ENCODE measurements at places on chromosomes 11 and 22. TPM values are rescaled to one million over a fixed set of nuclear protein-coding genes. Genes with fewer than 3 reads are reported as not detected.
A peak's percentile ranks its signal among the peaks of the same experiment; 100 is the strongest.

Gene KBTBD3
- total RNA-seq: 10.8 TPM

Gene WNT7B
- 5.4 TPM for total RNA-seq

Gene FGF19
- not detected for total RNA-seq

Gene ZC3H12C
- 14.8 TPM for total RNA-seq

Gene CRYAB
- 113 TPM for total RNA-seq

Gene CASP5
- total RNA-seq: 1.9 TPM

DNA sequence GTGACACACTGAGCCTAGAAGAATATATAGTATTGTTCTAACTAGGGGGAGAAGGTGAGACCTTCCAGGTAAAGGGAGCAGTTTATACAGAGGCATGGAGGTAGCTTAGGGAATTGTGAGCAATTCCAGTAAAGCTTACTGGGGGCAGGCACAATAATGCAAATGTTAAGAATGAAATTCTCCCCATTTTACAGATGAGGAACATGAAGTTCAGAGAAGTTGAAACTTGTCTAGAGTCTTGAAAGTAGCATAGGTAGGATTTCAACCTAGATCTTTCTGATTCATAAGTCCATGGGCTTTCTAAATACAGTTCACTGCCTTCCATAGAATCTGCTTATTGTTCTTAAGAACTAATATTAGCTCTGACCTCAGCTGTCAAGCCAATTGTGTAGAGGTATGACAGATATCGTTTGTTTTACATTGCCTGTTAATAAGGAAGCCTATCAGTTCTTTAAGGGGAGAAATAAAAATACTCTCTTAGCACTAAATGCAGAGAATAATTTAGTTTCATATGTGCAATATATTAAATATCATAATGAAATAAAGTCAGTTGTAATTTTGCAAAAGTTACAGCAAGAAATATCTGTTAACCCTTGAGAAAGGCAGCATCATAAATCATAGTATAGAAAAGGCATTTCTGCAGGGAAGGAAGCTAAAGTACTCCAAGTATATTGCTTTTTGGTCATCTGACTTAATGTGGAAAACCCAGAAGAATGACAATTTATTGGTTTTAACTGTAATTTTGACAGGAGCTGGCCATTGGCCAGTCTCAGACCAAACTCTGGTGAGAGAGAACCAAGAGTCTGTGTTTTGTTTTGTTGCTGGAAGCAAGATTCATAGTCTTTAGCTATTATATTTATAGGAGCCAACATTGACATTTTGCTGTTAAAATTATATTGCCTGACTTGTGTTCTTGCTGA, 181.8 kb downstream of the UVRAG start:
- DNase-seq: no peak

DNA sequence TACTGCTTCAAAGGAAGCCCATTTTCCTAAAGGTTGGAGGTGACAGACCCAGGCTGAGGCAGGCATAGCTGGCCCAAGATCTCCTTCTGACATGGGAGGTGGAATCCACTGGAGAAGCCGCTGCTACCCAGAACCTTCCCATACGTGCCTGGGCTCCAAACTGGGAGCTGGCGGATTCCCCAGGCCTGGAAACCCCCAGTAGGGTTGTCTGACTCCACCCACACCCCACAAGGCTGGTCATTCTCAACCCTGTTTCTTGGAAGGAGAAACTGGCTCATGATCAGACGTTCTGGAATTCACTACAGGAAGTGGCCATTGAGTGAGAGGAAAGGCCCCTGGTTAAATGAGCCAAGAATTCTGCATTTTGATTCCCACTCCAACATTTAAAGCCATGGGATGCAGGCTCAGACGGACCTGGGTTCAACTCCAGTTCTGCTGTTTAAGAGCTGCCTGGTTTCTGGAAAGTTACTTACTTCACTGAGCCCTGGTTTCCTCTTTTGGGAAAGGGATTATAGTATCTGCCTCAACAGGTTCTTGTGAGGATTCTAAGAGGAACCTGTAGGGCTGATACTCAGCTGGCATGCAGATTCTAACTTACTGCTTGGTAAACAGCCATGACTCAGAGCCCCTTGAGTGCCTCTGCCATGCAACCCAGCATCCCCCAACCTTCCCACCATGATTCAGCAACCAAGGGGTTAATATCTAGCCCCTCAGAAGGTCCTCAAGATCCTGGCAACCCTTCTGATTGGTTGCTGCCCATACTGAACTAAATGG, 19.4 kb upstream of the TSKU start:
- no peak for DNase-seq

- no peak for DNase-seq
Measured at GRCh38 chr22:38770257-38770949, 14.6 kb upstream of the SUN2 start.

DNA sequence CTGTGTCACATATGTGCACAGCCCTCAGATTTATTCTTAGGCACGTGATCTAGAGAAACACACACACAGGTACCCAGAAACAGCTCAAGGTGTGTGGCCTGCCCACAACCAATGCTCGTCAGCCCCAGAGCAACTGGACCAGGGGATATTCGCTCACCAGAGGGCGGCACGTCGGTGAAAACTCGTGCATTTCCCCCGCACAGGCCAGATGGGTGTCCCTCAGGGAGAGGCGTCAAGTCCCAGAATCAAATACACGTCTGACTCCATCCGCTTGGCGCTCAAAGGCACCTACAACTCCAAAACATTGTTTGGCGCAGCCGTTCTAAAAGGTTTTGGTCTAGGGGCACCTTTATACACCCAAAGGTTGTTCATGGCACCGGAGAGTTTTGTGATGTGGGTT, 429.0 kb downstream of the BRD1 start:
- DNase-seq: no peak

DNA sequence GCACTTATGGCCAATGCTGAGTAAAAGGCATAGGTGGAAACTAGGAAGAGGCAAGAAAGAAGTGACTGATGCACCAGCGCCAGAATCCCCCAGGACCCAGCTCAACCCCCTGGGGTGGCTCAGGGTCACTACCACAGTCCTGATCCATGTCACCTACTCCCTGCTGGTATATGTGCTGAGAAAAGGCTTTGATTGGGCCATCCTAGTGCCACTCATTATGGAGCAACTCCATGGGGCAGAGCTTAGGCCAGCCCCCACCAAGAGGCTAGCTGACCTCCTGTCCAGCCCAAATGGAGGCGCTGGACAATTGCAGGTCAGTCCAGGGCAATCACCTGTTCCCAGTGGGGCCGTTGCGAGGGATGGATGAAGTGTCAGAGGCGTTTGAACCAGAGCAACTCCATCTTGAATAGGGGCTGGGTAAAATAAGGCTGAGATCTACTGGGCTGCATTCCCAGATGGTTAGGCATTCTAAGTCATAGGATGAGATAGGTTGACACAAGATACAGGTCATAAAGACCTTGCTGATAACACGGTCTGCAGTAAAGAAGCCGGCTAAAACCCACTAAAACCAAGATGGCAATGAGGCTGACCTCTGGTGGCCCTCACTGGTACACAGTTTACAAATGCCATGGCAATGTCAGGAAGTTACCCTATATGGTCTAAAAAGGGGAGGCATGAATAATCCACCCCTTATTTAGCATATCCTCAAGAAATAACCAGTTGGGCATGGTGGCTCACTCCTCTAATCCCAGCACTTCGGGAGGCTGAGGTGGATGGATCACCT, 20.6 kb upstream of the DAGLA start:
- DNase-seq: no peak

DNA sequence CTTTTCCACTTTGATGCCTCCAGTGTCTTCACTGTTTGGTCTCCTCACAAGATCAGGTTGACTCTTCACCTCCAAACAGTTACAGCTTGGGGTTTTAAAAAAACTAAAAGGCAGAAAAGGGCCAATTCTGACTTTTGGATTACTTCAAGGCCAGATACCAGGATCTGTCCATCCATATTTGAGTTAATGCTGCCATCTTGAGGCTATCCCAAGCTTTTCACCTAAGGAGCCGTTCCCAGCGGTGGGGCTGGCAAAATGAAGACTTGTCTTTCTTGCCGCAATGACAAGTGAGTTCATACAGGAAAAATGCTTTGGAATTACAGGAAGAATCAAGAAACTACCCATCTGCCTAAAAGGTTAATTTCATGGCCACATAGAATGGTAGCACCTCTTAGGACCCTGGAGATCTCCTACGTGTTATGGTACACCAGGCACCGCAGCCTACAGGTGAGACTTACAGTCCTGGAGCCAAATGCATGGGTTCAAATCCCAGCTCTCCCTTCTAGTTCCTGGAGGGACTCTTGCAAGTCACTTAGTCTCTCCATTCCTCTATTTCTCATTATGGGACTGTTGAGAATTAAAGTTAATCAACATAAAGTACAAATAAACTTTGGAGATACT, 6.0 kb upstream of the OR5B21 start:
- no peak for DNase-seq

DNA sequence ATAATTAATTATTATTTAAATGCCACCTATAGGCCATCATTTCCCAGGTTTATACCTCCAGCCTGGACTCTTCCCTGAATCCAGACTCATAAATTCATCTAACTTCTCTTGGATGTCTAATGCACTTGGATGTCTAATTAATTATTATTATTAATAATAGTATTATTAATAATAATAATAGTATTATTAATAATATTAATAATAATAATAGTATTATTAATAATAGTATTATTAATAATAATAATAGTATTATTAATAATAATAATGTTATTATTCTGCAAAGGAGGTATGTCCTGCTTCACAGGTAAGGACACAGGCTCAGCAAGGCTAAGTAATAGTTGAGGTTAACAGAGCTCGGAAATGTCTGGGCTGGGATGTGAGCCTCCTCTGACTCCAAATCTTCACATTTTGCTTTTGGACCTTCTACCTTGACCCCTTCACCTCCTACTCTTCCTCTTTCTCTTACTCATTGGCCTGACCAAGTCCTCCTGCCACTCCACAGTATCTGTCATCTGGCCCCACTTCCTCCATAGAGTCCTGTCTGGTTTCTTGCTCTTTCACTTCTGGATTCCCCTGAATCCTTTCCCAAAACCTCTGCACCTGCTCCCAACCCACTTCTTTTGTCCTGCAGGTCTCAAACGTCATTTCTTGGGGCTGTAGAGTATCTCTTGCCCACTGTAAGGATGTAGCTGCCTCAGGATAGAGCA, 8.0 kb downstream of the RIBC2 start:
- DNase-seq: peak; percentile 3

DNA sequence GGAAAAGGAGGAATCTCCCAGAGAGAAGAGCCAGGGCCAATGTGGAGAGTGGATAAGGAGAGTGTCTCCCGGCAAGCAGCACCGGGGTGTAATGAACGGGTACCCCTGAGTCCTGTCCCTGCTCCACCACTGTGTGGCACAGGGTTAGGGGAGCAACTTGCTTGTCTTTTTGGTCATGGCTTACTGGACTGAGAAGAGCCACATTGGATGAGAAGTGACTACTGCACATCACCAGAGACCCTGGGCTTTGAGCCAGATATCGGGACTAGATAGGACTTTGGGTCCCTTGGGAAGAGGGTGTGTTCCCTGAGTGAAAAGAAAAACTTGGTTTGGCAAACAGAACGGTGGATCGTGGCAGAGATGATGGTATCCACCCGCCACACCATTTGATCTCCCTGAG, 24.6 kb downstream of the SDHAF2 start:
- DNase-seq: no peak

Measured in upper lobe of right lung (tissue), 1 donor.